HuH-7.5 (cell line): ENCODE measurements at places on chromosomes 3 and 15.

DNA sequence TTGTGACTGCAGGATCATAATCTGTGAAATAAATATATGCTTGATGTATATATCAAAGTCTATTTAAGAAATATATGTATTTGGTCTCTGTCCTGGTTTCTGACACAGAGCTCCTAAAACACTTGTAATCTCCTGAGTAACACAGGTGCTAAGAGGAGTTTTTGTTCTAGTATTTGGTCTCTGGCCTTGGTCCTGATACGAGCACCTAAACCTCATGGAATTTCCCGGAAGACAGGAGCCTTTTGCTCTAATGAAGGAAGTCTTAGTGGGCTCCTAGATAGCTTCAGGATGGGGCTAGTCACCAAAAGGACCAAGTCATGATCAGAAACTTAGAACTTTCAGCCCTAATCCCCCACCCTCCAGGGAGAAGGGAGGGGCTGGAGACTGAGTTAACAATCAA, 19.2 kb upstream of the MUSTN1 start:
- DNase-seq, result no peak

- DNase-seq, result no peak
Observed at GRCh38 chr15:22846073-22846472, 7.6 kb downstream of the NIPA2 start.

- no peak for DNase-seq
Observed at GRCh38 chr3:181860235-181860634, 148.5 kb downstream of the SOX2 start.

GRCh38 chr3:100053951-100054620, 60.2 kb downstream of the FILIP1L start:
- no peak for DNase-seq

DNA sequence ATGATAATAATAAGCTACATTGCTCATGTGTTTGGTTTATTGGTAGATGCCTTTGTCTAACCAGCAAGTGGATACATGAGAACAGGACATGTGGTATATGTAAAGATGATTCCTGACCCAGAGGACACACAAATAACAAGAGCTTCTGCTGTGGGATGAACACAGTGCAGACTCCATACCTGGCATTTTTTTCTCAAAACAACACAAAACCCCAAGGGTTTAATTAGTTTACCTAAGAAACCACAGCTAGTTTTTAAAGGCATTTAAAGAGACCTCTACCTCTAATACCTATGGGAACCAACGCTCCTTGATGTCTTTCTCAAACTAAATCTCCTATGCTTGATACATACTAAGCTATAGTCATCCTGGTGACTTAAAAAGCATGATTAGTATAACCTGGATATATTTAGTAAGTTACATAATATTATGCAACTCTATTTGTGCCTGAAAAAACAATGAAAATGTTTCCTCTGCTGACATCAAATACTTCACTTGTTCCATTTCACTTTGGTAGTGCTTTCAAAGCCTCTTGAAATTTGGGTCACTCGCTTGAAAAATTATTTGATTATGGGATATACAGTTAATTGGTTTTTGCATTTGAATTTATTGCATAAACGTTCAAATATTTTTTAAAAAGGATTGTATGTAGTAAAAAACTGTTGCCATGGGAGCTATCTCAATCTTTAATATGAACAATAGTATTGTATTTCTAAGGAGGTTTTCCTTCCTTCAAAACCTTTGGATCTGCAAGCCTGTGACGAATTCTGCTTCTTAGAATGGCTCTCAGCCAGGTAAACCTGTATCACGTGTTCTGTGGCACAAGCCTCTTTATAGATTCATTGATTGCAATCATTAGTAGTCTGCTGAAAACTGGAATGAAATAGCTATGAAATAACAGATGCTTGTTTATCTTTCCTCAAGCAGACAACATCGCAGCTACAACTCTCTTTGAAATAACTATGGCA, 233.0 kb upstream of the KCNMB2 start:
- DNase-seq, result no peak

- no peak for DNase-seq
Observed at GRCh38 chr3:143634991-143635390, 213.3 kb downstream of the SLC9A9 start.

DNA sequence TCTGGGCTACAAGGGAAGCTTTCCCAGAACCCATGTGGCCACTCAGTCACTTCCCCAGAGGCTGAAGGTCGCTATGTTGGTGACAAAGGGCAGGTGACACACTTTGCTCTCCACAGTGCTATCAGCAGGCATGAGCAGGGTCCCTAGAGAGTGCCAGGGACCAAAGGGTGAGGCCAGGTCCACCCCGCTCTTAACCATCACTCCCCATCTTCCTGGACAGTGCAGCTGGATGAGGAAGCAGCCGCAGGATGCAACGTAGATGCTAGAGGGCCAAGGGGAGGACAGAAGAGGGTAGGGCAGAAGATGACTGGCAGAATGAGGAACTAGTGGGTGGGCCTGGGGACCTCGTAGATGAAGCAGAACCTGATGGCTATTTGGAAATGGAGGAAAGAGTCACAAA, 13.6 kb upstream of the LTF start:
- no peak for DNase-seq

DNA sequence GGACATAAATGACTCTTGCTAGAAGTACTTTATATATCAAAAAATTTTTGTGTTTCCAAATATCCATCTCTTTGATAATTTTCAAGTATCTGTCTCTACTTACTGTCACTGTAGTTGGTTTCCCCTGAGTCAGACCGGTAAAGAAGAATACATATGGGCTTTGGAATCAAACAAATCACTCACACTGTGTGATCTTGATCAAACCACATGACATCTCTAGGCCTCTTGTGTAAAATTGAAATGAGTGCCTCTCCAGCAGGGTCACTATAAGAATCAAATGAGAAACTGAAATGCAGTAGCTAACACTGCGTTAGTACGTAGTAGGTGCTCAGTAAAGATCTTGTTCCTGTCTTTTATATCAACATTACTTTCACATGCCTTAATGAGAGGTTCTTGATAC, 314.6 kb upstream of the STT3B start:
- no peak for DNase-seq

GRCh38 chr15:67520321-67521028, 456 bp upstream of the C15orf61 start:
- no peak for DNase-seq

GRCh38 chr15:29170521-29170920, 99.1 kb downstream of the NSMCE3 start:
- no peak for DNase-seq

- DNase-seq, result no peak
Observed at GRCh38 chr3:68751888-68752287, 180.5 kb downstream of the TAFA4 start.

- DNase-seq, result no peak
Observed at GRCh38 chr15:77519540-77519939, 98.9 kb downstream of the HMG20A start.

- no peak for DNase-seq
Observed at GRCh38 chr3:49606427-49606826, 52.1 kb downstream of the BSN start.

DNA sequence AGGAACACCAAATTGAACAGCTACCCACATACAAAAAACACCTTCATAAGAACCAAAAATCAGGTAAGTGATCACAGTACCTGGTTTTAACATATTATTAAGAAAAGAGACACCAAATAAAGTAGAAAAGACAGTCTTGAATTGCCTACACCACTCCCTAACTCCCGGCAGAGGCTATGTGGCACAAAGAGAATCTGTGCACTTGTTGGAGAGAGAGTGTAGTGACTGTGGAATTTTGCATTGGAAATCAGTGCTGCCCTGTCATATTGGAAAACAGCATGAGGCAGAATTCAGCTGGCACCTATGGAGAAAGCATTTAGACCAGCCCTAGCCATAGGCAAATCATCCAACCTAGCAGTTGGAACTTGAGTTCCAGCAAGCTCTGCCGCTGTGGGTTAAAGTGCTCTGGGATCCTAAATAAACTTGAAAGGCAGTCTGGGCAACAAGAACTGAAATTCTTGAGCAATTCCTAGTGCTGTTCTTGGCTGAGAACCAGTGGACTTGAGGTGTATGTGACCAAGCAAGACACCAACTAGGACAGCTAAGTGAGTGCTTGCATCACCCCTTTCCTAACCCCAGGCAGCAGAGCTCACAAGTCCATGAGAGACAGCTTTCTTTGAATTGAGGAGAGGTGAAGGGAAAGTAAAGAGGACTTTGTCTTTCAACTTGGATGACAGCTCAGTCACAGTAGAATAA, 969.6 kb upstream of the ALCAM start:
- DNase-seq, result no peak

DNA sequence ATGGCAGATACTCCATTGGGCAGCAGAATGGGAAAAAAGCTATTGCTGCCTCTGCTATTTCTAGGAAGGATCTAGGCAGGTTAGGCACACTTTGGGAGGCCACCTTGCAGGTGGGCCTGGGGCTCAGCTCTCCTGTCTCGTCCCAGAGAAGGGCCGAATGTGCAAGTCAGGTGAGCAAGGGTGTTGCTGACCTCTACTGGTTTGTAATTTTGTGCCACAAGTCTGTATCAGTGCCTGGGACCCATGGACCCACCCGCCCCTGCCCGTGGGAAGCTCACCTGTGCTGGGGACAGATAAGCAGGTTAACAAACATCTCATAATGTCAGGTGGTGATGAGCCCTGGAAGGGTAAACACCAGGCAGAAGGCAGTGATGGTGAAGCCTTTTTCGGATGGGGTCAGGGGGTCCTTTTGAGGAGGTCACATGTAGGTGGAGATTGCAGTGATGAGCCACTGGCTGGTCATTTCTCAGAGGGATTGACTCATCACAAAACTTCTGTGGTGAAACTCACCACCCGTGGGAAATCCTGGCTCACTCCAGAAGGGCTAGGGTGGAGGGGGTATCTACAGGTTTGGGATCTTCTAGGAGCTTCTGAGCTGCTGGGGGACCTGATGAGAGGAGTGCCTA, 161.3 kb downstream of the KLF13 start:
- no peak for DNase-seq

DNA sequence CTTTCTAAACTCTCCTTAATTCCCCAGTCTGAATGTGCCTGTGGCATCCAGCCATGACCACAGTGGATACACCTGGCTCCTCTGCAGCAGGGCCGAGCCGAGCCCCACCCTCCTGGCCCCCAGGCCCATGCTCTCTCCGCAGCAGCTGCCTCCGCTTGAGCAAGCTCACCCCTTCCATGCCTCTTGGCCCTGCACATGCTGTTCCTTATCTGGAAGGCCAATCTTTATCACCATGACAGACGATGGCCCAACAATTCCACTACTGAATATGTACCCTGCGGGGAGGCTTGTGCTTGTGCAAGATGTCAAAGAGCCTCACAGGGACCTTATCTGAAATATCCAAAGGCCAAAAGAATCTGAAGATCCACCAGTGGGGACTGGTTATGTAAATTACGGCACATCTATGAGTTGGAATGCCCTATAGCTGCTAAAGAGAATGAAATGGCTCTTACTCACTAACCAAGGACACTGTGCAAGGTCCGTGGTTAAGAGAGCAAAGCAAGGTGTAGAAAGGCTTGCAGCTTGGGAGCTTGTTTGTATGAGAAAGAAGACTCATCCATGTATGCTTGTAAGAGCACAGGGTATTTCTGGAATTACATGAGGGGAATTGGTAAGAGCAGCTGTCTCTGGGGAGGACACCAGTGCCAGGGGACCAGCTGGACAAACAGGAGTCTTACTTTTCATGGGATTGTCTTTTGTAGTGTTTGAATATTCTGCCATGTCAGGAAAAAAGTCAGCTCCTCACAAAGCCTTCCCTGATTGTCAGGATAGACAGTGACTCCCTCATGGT, 55.2 kb downstream of the WNT7A start:
- DNase-seq, result no peak

DNA sequence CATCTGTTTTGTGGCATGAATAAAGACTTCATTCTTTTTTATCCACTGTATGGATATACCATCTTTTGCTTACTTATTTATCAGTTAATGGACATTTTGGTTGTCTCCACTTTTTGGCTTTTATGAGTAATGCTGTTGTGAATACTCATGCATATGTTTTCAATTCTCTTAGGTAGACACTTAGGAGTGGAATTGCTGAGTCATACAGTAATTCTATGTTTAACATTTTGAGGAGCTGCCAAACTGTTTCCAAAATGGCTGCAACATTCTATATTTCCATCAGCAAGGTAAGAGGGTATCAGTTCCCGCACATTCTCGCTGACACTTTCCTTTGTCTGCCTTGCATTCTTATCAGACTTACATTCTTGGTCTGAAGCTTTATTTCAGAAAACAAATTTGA, 191.1 kb downstream of the WNT5A start:
- DNase-seq, result no peak
